ENCODE measurements at places on chromosomes 1 and 21.

GRCh38 chr21:29267666-29268065 is 31.1 kb upstream of the BACH1 start:
- no peak for DNase-seq

- DNase-seq, result peak; percentile 51
These were observed at the start of gene EPHX1 for GRCh38 chr1:225809842-225810578. EPHX1 (plus strand) TSS chr1:225810124; CDS start chr1:225828730, 18,606 bp downstream.

DNA sequence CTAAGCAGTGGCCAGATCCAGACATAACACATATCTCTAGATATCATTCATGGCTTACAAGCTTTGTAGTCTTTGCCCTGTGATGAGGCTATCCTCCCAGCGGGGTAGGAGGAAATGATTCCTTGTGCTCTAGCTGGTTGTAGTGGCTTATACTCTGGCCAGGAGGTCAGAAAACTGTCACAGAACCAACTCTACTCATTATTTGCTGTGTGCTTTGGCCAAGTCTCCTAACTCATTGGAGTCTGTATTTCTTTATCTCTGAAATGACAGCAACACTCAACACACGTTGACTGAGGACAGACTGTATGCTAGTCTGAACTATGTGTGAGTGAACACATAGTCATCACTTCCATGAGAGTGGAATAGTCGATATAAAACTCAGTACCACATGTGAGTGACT is 116.7 kb upstream of the F3 start:
- DNase-seq, result no peak

GRCh38 chr1:8516793-8517556 is 199.1 kb downstream of the SLC45A1 start:
- no peak for DNase-seq

- DNase-seq, result peak; percentile 17
These were observed 808 bp downstream of the MAP3K21 start for GRCh38 chr1:233328142-233328921.
